Lower leg skin (tissue), 4 donors: ENCODE measurements at places on chromosomes 5 and 9. TPM values are rescaled to one million over a fixed set of nuclear protein-coding genes. Genes with fewer than 3 reads are reported as not detected.

DNA sequence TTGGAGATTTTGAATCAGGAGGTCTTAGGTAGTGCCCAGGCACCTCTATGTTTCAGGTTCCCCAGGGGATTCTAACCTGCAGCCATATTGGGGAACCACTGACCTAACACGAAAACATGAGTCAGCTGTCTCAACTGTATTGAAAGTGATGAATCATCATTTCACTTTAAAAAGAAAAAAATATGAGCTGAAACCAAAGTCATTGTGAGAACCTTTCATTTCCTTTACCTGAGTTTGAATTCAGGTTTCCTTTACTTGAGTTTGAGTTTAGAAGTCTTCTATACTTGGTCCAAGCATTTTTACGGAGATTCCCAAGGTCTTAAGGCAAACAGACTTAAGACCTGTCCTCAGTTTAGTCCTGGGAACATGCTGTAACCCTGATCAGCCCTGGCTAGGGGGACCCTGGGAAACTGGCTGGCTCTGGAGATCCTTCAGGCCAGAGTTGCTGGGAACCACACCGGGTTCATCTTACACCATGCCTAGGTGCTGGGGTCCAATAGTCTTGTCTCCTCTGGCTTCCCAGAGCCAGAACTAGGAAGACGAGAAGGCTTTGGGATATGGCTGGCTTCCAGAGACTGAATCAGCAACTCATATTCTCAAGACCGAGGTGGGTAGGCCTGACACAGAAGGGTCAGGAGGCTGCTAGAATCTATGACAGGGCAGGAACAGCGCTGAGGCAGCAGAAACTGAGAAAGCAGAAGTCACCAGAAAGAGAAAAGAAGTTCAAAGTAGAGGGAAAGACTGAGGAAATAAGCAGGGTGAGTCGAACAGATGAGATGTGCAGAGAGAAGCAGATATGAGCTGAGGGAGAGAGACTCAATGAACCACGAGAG is 16.4 kb upstream of the PDCD1LG2 start:
- DNase-seq = peak; percentile 47

DNA sequence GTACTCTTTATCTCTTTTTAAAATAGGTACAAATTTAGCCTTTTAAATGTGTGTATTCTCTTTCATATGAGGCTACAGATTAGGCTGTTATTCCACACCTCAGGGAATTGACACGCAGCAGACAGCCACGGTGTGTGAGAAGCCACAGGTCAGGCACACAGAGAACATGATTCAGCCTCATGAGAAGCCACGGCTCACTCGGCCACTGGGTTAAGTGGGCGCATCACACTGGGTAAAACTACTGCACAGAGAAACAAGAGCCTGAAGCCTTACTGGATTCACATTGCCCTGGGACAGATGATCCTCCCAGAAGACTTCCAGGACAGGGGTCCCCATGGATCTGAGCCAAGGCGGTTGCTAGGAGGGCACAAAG is 28.2 kb downstream of the LPCAT1 start:
- no peak for DNase-seq

DNA sequence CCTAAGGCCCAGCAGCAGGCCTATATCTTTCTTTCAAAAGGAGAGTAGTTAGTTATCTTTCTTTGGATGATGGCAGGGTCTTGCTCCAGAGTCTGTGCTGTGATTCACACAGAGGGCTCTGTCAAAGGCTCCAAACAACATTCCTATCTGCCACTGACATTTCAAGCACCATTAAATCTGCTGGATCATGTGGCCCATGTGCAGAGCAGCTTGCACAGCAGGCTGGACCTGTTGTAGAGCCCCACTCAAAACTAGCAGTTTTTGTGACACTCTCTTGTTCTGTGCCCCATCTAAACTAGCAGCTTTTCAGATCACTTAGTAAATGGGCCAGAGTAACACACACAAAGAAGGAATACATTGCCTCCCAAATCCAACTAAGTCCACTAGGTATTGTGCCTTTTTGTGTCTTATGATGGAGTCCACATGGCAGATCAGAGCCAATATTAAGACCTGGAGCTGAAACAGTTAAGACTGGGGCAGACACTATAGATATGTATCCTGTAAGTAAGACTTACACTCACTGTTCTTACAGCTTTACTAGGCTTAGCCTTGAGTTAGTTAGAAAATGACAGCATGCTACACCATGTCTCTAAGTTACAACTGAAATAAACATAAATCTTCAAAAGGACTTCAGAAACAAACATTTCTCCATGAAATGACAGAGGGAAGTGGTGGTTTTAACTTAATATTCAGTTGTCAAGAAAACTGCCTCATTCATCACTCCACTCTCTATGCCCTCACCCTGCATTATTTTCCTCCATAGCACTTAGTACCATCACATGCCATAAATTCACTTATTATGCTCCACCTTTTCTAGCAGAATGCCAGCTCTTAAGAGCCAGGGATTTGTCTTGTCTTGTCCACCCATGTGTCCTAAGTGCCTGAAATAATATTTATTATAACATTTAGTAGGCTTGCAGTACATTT is 400.9 kb downstream of the RAB3C start:
- DNase-seq = no peak

- no peak for DNase-seq
Measured at GRCh38 chr9:128703616-128704355, 1.5 kb downstream of the PKN3 start.

DNA sequence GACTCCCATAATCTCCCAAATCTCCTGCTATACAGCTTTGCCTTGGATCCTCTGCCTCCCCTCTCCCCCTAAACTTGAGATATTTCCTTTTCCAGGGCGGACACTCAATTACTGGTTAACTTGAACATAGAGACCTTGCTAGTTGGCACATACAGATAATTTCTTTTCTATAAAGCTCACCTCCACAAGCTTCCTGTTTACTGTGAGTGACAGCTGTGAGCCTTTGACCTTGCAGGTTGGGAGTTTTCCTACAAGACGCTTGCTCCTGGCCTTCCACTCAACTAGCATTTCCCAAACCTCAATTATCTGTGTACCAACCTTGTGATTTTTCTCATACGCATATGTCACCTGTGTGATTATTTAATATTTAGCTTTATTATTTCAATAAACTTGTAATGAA is 114.5 kb downstream of the GNA14 start:
- DNase-seq = no peak

GRCh38 chr5:65394087-65394486 is 87.6 kb downstream of the ADAMTS6 start:
- DNase-seq = no peak

GRCh38 chr9:95778957-95779356 is 96.5 kb upstream of the ERCC6L2 start:
- no peak for DNase-seq

DNA sequence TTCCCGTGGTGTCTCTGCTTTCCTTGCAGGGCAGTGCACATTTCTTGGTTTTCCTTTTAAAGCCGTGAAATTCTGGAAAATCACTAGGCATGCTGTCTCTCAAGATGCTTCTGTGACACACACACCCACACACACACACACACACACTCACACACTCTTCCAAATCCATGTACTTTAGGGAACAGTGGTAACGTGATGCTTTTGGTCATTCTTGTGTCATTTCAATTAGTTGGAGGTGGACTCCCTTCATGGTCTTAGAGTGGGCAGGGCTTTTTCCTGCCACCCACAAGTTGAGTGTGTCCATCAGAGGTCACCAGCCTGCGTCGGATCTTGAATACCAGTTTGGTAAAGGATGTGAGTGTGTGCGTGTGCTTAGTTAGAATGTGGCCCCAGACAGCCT is 64.4 kb downstream of the DMRT1 start:
- no peak for DNase-seq

GRCh38 chr5:136413196-136413595 is 47.9 kb upstream of the TRPC7 start:
- no peak for DNase-seq

Gene TTC23L
- 3.2 TPM for total RNA-seq
